ENCODE measurements at places on chromosomes 12 and 14. TPM values are rescaled to one million over a fixed set of nuclear protein-coding genes. Genes with fewer than 3 reads are reported as not detected.

DNA sequence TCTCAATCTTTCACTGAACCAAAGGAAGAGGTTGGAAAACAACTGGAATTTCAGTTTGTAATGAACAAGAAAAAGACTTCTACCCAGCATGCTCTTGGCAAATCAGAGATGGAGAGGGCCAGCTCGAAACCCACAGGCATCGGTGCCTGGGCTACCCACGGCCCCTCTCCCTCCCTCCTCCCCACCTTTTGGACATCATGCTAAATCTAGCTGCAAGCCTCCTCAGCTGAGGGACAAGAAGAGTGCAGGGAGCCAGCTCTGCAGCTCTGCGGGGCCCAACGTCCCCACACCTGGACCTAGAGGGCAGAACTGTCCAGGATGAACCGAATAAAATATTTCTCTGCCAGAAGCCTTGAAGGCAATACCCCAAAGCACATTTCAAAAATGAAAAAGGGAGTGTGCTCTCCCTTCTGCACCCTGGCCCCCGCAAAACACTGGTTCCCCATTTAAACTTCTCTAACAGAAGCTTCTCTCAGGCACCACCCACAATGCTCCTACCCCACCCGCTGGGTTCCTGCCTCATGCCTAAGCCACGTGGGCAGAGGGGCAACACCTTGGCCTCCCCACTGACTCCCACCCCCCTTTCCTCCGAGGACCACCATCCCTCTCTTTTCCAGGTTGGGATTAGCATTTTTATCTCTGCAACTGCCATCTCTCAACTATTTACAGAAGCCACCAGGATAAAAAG is 8.2 kb downstream of the CAMKK2 start:
- DNase-seq: no peak

GRCh38 chr12:62738105-62738504 is 196.8 kb downstream of the PPM1H start:
- DNase-seq: no peak

DNA sequence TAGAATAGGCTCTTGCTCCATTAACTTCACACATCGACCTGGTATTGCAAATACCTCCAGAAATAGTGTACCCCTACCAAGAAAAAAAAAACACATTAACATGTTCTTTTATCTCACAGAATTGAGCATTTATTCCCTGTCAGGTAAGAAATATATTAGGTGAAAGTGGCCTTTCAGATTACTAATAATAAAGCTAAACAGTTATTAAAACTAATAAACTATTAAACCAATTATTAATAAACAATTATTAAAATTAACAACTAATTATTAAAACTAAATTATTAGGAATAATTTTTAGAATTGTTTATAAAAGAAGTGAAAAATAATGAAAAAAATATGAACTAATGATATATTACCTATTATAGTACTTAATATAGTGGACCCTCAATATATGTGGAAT is 7.2 kb upstream of the AK7 start:
- no peak for DNase-seq

DNA sequence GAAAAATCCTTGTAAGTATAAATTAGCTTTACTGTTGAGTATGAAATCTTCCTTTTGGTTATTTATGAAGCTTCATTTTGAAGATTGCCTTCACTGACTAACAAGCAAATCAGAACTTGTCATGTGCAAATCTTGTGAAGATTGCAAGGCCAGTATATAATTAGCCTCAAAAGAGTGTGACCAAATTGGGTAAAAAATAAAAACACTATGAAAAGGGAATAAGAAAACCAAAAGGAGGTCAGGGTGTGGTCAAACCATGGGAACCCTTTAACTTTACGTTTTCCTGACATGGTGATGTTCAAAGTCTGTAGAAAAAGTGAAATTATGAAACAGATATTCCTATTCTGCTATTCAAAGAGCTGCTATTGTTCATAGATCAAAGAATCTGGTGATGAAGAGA is 230.3 kb downstream of the BCAT1 start:
- no peak for DNase-seq

- DNase-seq: no peak
Observed at GRCh38 chr14:37411079-37411735, 183.8 kb downstream of the FOXA1 start.

DNA sequence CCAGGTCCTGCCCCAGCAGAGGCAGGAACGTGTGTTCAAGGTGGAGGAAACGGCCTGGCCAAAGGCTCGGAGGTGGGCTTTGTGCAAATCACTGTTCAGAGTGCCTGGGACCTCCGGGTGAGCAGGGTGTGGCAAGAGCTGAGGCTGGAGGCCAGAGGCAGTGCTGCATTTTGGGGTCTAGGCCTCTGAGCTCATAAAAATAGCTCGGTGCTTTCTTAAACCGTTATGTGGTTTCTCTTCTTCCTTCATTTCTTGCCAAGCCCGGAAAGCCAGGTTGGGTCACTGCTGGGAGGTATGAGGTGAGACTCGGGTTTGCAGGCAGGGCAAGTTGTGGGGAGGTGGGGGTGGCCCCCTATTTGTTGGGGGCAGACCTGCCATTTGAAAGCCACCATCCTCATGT is 178.8 kb upstream of the MYL2 start:
- DNase-seq: no peak

DNA sequence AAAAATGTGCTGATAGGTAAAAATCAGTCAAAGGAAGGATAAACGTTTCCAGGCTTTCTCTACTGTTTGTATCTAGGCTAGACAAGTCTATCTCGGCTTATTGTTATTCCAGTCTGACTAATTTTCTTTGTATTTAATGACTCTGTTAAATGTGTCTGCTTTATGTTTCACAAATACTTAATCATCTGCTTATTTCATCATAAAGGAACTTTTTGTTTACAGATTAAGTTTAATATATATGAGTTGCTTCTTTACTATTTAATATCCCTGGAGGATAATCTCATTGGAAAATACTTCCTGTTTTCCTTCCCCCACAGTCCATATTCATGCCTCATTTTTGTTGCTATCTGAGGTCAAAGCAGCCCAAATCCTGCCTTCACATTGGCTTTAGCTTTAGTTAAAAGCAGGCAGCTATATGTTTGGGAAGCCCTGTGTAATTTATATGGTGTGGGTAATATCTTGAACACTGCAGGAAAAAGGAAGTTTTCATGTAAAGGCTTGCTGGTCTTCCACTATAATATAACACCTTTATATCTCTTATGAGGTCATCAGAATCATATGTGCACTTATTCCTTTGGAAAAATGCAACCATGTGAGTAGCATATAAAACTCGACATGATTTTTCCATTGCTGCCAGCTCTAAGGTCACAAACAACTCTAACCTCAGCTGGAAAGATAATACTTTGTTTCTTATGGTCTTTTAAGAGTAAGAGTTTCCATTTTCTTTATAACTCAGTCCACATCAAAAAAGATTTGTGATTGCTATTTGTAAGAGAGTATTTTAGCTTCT is 76.8 kb downstream of the ALX1 start:
- no peak for DNase-seq

DNA sequence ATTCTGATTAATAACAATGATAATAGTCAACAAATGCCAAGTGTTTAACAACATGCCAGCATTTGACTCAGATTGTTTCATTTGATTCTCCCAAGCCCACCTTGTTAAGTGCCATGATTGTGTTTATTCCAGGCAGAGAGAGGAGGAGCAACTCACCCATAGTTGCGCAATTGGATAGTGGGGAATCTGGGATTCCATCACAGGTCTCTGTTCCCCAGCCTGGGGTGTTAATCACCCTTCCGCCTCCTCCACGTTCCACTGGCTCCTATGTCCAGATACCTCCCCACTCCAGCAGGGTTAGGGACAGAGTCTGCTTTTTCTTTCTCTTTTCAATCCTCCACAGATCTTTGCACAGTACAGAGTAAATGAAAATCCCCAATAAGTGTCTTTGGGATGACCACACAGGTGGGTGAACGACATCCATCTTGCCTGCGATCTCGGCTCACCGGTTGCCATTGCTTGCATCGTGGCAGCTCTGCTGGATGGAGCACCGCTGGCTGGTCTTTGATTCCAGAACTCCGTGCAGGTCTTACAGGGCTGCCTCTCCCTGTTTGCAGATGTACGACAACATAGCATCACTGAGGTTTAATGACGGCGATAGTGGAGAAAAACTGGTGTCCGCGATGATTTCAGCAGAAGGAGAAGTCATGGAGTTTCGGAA is 78.8 kb downstream of the DNAH10 start:
- no peak for DNase-seq

The METTL3 gene
- 37.0 TPM for total RNA-seq

GRCh38 chr12:51635346-51635745 is 44.3 kb downstream of the SCN8A start:
- DNase-seq: no peak

The SLCO1C1 gene
- 0.55 TPM for total RNA-seq

DNA sequence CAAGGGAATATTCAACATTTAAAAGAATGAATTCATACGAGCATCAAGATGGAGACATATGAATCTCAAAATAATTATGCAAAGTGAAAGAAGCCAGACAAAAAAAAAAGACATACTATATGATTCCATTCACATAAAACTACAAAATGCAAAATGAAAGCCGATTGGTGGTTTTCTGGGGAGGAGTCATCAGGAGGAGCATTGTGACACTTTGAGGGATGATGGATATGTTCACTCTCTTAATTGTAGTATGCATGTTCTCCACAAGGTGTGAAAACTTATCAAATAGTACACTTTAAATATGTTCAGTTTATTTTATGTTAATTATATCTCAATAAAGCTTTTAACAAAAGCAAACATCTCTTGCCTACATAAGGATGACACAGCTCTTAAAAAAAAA is 13.5 kb downstream of the OLR1 start:
- no peak for DNase-seq

The PGF gene
- total RNA-seq: 2.9 TPM

GRCh38 chr12:76080017-76080728 is 4.3 kb downstream of the NAP1L1 start:
- no peak for DNase-seq

GRCh38 chr12:113239288-113239771 is 18.1 kb downstream of the TPCN1 start:
- no peak for DNase-seq

DNA sequence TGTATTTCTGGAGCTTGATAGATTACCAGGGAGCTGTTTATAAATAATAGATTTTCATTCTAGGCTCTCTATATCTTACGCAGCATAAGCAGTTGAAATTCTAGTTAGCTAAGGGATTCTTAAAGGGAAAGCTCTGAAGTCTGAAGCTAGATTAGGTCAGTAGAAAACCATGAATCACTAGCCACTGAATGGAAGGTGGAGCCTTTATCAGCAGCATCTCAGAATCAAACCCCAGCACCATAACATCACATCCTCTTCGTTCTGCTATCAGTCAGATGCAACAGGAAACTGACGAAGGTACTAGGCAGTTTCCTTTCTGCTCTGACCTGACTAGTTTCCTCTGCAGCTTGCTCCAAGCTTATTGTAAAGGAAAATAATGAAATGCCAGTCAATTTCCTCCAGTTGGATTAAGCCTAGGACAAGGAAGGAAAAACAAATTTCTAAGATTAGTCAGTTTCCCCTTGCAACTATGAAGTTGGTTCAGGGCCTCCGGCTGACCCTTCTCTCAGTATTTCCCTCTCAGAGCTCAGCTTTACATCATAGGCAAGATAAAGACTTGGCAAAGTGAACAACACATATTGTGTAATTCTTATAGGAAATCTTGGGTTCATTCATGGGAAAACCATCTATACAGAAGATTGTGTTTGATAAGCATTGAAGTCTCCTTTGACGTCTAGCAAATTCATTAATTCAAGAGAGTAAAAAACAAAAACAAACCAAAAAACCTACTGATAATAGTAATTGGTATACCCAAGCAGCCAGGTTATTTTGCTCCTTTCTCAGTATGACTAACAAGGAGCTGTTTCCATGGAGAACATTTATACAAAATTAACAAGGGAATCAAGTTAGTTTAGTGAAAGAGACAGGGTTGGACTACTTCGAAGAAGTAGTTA is 43.4 kb upstream of the CFAP54 start:
- DNase-seq: no peak

- peak; percentile 71 for DNase-seq
Observed at GRCh38 chr12:52206304-52207040, 14.7 kb upstream of the KRT80 start.

- no peak for DNase-seq
Observed at GRCh38 chr14:23544511-23545447, 6.8 kb downstream of the ZFHX2 start.

DNA sequence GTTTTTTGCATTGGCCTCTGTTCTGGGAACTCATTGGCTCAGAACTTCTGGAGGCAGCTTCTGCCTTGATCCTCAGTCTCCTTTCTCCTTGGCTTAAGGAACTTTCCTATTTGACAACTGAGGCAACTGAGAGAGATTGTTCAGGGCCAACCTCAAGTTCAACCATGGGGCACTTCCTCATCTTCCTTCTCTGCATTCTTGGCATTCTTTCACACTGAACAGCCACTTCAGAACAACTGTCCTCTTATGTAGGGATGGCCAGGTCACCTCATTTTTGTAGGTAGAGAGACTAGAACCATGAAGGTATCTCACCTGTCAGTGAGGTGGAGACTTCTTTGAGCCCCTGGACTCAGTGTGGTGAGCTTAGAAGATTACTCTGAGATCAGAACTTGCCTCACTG is 63.0 kb upstream of the NRXN3 start:
- DNase-seq: no peak

DNA sequence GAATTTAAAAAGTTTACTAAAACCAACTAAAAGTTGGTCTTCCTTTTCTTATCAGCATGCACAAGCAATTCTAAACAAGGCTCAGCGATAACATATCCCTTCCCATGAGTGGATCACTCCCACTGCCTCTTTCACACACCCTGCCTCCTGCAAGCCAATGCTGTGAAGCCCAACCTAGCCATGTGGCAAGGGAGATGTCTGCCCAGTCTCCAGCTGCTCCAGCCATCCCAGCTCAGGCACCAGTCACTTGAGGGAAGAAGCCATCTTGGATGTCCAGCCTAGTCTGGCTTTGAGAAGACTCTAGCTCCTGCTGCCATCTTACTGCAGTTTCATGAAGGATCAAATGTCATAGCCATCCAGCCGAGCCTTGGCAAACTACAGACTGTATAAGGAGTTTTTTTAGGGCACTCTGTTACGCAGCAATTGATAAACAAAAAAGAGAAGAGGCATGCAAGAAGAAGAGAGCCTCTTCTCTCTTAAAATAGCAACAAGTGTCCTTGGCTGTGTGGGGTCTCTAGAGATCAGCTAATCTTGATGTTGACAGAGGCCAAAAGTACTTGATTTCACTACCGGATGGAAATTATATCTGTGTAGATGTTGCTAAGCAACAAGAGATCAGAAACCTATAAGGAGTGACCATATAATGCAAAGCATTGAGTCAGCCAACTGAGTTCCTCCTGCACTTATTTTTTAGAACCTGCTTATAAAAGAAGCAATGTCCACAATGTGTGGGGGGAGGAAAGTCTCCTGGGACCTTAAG is 108.9 kb downstream of the PTCSC3 start:
- DNase-seq: no peak

GRCh38 chr14:33534104-33534503 is 416.8 kb downstream of the EGLN3 start:
- DNase-seq: no peak

- no peak for DNase-seq
Observed at GRCh38 chr12:89180496-89180895, 171.8 kb downstream of the DUSP6 start.

The TAS2R20 gene
- total RNA-seq: 1.5 TPM

Data from mesenteric fat pad (tissue), 1 donor.